Cardiac muscle cell (in vitro differentiated cells and primary cell): ENCODE measurements at places on chromosomes 11 and 22. TPM values are rescaled to one million over a fixed set of nuclear protein-coding genes. Genes with fewer than 3 reads are reported as not detected.

CD3D gene
- not detected in 2 replicates for total RNA-seq

VWA5A gene
- 20.8 and 28.9 TPM in 2 replicates for total RNA-seq

MRPL21 gene
- total RNA-seq: 75.9 and 97.5 TPM in 2 replicates

RNF121 gene
- total RNA-seq: 27.7 and 28.6 TPM in 2 replicates

APLNR gene
- total RNA-seq: 9.8 and 16.0 TPM in 2 replicates

MIAT gene
- total RNA-seq: 0.21 and 0.66 TPM in 2 replicates

POLR3H gene
- total RNA-seq: 11.4 and 12.5 TPM in 2 replicates

GGTLC2 gene
- total RNA-seq: not detected in 2 replicates

NCF4 gene
- not detected in 2 replicates for total RNA-seq

NARS2 gene
- 22.2 and 27.2 TPM in 2 replicates for total RNA-seq

NAV2 gene
- 106 and 164 TPM in 2 replicates for total RNA-seq

MS4A15 gene
- total RNA-seq: not detected in 2 replicates

DRICH1 gene
- not detected in 2 replicates for total RNA-seq

OR51B2 gene
- total RNA-seq: 1.6 TPM in 1 of 2 replicates, not detected in the other

CARD16 gene
- not detected in 2 replicates for total RNA-seq

TRPM5 gene
- total RNA-seq: 0.14 and 0.66 TPM in 2 replicates

- peak; percentile 74 for DNase-seq
Observed at GRCh38 chr11:9231848-9232177, 33.3 kb downstream of the DENND5A start.

DNA sequence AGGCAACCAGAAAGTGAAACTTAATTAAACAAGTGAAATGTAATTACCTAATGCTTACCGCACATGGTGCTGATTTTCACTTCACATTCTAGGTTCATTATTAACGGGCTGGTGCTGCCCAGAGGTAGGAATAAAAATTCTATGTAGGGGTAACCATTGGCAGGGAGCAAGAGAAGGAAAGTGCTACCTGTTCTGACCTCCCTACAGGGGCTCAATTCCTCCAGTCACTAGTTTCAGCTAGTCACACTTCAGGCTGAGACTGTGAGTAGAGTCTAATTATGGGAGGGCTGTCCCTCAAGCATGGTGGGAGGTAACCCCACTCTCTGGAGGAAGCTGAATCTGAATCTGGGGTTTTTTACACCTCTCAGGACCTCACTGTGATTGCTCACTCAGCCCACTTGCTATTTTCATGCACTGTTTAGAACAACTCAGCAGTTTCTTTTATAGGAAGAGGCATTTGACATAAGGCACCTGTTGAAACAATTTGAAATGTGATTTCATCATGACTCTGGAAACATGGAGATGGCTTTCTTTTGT, 75.4 kb downstream of the MAML2 start:
- no peak for DNase-seq

- no peak for DNase-seq
Observed at GRCh38 chr11:101668236-101668635, 84.4 kb upstream of the TRPC6 start.

- DNase-seq: peak; percentile 76
Observed at GRCh38 chr11:105609832-105610781, at the start of gene GRIA4. Gene GRIA4 (plus strand): TSS chr11:105610073. CDS start chr11:105610998, 925 bp downstream.

GRCh38 chr22:45493286-45493771, 9.4 kb upstream of the FBLN1 start:
- DNase-seq: no peak

DNA sequence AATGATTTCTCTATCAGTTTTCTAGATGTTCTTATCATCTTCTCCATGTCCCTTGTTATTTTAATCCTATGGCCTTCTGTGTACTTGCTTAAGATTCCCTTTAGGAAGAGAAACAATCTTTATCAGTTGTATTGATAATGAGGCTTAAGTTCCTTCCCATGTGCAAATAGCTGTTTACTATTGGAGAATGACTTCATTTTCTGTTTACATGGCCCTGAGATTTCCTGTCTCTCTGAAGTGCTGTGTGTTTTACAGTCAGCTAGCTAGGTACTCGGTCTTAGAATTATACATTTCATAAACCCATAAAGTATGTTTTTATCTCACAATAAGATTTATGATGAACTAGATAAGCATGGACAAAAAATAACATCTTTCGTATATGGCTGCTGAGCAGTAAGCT, 67.5 kb upstream of the CCDC179 start:
- DNase-seq: no peak

DNA sequence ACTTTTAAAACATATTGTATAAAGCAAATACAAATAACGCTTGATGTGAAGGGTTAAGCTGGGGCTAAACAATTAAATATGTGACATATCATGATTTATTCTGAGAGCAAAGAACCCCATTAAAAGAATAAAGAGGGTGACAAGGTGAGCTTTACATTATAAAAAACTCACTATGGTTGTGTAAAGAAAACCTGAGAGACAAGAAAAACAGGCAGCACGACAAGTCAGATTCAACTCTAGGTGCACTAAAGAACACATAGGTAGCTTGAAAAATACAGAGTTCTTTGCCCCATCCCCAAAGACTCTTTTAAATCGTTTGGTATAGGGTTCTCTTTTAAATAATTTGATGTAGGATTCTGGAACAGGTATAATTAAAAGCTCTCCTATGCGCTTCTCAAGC, 63.5 kb downstream of the LUZP2 start:
- DNase-seq: no peak

DNA sequence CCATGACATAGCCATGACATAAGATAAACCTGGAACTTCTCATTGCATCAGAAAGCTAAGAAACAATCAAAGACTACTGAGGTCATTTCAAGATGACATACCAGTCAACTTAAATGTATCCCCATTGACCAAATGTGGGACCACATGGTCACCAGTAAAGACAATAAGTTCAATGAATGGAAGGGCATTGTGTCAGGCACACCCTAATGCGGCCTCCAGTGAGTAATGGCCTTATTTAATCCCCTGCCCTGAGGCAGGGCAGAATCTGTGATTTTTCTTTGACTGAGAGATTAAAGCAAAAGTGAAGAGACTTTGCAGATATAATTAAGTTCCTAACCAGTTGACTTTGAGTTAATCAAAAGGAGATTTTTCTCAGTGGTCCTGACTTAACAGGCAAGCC, 17.3 kb upstream of the SYT8 start:
- no peak for DNase-seq

DNA sequence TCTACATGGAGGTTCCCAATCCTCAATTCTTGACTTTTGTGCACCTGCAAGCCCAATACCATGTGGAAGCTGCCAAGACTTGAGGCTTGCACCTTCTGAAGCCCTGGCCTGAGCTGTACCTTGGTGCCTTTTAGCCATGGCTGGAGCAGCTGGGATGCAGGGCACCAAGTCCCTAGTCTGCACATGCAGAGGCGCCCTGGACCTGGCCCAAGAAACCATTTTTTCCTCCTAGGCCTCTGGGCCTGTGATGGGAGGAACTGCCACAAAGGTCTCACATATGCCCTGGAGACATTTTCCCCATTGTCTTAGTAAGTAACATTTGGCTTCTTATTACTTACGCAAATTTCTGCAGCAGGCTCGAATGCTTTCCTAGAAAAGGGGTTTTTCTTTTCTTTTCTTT, 431.9 kb upstream of the ANO5 start:
- DNase-seq: no peak

GRCh38 chr11:78085972-78086371, 6.3 kb upstream of the NDUFC2 start:
- DNase-seq: no peak

DNA sequence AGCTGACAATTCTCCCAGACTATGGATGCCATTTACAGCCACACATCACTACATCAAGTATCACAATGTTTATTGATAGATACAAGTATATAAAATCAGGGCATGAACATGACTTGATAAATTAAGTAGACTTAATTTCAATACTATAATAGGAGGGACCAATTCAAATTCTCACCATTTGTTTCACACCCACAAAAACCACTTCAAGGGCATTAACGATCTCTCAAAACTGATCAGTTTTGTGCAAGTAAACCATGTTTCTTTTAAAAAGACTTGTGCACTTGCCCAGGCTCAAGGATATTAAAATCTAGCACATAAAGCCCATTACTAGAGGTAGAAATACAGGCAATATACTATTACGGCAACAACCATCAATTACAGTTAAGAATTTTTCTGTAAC, 11.7 kb downstream of the EIF4G2 start:
- DNase-seq: no peak

DNA sequence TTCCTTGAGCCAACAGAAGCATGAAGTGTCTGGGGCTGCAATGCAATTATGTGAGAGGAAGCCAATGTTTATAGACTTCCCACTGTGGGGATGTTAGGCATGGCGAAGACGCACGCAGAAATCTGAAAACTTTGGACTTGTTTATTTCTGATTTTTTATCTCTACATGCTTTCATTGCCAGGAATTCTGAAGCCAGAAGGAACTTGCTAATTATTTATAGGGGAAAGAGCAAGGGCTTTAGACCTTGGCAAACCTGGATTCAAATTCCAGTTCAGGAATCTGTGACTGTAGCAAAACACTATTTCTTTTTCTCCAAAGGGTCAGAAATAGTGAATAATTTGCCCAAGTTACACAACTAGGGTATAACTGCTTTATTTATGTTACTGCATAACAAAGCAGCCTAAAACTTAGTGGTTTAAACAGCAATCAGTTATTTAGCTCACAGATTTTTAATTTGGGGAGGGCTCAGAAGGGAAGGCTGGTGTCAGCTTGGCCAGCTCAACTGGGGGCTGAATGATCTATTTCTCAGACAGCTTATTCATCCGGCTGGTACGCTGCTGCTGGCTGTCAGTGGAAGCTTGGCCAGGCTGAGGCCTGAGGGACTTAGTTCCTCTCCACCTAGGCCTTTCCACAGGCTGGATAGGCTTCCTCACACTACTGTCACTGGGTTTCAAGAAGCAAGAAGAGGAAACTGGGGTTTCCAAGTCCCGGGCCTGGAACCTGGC, 1.9 kb upstream of the OR6Q1 start:
- DNase-seq: no peak

DNA sequence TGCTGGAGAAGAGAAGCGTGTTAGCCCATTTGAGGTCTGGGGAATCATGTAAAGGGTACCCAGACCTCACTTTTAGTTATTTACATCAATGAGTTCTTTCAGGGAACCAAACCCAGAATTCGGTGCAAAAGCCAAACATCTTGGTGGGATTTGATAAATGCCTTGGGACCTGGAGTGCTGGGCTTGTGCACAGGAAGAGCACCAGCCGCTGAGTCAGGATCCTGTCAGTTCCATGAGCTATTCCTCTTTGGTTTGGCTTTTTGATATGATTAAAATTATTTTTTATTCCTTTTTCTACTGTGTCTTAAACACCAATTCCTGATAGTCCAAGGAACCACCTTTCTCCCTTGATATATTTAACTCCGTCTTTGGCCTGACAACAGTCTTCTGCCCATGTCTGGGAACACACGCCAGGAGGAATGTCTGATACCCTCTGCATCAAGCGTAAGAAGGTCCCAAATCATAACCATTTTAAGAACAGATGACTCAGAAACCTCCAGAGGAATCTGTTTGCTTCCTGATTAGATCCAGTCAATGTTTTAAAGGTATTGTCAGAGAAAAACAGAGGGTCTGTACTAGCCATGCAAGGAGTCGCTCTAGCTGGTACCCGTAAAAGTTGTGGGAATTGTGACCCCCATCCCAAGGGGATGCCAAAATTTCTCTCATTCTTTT, 65.2 kb downstream of the ALX4 start:
- DNase-seq: peak; percentile 40

GRCh38 chr11:19980957-19981669, 179.2 kb downstream of the DBX1 start:
- no peak for DNase-seq

GRCh38 chr22:19942157-19943081, 801 bp upstream of the TXNRD2 start:
- no peak for DNase-seq

DNA sequence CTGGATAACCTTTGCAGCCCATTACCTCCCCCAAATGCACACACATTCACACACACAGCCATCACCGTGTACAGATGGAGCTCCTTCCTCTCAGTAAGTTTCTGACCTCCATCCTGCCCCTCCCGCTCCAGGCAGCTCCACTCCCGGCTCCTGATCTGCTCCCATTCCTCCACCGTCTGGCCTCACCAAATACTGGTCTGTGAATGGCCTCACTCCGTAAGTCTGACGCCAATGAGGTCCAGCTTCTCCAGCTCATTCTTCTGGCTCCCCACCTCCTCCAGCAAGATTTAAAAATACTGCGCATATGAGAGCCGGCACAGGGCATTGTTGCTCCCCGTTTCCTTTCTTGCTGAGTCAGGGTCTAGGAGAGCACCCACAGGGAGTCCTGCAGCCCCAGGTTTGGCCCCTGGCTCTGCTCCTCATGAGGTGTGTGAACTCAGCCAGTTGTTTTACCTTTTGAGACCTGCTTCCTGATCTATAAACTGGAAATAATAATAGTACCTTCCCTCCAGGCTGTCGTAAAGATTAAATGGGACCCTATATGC, 14.0 kb upstream of the TUB start:
- DNase-seq: peak; percentile 24

- DNase-seq: no peak
Observed at GRCh38 chr11:94722735-94723134, 45.4 kb upstream of the AMOTL1 start.

DNA sequence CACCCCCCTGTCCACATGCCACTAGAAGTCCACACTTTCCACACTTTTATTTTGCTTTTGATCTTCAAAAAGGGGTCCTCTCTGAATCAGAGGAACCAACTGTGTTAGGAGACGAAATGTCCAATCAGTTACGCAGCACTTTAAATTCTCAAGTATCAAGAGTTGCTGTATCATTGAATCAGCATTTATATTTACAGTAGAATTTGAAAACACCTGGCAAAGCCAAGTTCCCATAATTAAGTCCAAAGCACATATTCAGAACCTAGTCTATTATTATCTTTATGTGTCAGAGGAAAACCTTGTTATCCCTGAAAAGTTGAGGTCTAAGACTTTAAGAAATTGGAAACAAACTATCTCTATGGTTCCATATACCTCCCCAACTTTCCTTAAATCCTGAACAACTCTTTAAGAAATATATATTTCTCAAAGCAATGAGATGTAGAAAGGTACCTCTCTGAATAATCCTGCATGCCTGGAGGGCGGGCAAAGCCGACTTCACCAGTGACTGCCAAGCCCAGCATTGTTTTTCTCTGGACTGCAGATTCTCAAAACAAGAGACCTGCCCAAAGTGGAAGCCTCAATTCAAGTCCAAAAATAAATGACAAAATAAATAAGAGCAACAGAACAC, 75.9 kb upstream of the ARFGAP3 start:
- no peak for DNase-seq

DNA sequence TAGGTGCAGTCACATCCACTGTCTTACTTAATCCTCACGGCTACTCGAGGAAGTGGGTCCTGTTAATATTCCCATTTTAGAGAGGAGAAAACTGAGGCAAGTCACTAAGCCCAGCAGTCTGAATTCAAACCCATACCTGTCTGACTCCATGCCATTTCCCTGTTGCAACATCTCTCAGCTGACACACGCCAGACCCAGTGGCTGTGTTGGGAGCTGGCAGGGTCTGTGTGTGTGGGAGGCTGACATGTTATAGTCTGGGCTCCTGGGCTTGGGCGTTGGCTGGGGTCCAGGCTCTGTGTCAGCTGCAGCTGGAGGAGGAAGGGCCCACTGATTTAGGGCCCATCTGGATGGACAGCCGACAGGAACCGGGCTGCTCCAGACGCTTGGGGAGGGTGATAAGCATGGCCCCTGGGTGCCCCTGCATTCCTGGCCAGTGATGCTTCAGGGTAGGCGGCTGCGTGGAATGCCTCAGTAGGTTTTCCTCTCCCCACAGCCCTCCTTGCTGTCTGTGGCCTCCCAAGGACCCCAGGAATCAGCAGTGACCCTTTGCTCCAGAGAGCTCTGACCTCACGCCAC, 562.5 kb downstream of the MN1 start:
- peak; percentile 76 for DNase-seq
